ENCODE measurements at places on chromosomes 12 and 14.

DNA sequence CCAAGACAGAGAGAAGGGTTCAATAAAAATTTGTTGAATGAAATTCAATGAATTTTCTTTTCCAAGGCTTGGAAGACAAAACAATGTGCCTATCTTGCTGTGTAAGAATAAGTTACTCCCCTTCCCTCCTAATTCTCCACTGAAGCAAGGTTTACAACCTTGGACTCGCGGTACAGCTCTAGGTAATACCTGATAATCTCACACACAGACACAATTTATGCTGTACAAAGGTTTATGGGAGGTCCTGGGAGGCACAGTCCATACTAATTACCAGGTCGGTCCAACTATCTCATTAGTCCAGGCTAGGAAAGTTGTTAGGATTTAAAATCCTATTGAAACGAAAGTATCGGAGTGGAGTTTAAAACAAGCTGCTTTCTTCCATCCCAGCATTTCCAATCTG, 42.6 kb downstream of the NELL2 start:
- no peak for DNase-seq

- DNase-seq, result no peak
Observed at GRCh38 chr12:65822732-65823512, 1.4 kb upstream of the HMGA2 start.

GRCh38 chr14:104523546-104523935, 56.0 kb upstream of the C14orf180 start:
- no peak for DNase-seq

DNA sequence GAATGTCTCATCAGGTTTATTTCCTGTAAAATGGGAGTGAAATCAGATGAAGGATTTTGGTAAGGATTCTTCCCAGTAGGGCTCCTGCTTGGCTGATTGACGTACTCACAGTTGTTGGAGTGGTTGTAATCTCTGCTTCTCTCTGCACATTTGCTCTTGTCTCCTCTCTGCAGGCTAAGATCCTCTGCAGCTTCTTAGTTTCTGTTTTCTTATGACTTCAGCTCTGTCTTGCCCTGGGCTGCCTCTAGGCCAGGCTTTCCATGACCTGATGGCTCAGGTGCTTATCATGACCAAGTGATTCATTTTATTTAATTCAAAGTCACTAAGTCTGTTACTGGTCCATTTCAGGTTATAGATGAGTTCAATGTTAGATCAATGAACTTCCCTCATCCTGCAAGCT, 394.5 kb upstream of the DDHD1 start:
- no peak for DNase-seq

- no peak for DNase-seq
Observed at GRCh38 chr12:91565246-91565645, 382.6 kb upstream of the DCN start.

DNA sequence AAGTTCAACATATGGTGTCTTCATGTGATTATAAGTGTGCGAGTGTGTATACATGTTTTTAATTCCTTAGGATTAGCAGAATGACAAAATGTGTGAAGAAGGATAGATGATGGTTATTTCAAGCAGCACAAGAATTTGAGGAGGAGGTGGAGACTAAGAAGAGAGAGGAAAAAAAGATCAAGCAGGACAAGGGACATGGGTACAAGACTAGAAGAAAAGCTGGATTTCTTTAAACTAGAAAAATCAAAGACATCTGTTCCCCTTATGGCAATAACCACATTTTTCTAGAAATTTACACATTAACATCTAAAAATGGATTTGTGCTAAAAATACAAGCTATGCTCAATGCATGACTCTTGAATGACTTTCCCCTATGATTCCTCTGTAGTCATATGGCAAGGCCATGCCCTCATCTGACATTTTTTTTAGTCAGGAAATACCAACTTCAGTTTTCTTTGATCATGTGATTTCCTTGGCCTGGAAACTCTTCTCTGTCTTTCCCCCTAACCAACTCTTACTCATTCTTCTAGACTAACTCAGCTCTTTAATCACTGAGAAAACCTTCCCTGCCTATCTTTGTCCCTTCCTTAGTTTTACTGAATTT, 435.8 kb downstream of the NRXN3 start:
- no peak for DNase-seq

DNA sequence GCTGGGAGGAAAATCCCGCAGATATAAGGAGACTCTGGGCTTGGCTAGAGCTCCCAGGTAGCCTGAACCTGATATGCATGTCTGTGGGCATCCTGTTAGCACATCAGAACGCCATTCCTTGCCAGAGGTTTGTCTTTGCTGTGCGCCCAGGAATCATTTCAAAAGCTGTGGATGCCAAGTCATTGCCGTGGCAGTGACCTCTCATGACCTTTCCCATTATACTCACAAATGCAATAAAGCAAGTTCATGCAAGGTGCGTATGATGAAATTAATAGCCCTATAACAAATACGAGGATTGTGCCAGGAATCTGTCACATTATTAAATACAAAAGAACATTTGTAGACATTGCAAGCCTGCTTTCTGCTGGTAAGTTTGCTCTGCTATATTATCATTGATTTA, 229.1 kb upstream of the PELI2 start:
- DNase-seq, result no peak

DNA sequence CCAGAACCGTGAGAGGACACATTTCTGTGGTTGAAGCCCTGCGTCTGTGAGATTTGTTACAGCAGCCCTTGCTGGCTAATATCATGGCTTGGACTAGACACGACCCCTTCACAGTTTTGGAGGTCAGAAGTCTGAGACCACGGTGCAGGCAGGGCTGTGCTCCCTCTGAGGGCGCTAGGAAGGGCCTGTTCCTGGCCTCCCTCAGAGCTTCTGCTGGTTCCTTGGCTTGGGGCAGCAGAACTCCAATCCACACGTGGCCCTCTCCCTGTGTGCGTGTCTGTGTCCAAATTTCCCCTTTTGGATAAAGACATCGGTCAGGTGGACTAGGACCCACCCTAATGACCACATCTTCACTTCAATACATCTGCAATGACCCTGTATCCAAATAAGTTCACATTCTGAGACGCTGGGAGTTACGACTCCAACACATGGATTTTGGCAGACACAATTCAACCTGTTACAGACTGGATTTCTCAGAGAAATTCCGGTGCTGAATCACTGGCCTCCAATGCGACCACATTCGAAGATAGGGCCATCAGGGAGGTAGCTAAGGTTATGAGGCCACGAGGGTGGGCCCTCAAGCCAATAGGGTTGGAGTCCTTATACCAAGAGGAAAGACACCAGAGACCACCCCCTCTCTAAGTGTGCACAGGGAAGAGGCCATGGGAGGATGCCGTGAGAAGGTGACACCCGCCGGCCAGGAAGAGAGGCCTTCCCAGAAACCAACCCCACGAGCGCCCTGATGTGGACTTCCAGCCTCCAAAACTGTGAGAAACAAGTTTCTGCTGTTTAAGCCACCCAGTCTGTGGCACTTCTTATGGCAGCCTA, 43.6 kb upstream of the PPP2R5C start:
- DNase-seq, result no peak

DNA sequence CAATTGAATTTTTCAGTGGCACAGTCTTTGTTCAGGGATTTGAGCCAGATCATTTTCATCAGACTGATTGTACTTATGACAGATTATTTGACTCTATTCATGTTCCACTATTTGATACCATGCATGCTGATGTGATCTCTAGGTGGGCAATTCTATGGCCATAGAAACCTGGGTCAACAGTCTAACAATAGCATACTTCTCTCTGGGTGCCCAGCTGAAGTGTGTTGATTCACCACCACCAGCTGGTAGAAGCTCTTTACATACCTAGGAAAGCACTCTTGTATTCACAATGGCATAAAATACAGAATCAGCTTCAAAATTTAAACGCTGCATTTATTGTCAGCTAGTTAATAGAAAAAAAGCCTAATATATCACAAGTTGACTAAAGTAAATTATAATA, 90.2 kb upstream of the TMTC2 start:
- DNase-seq, result no peak

DNA sequence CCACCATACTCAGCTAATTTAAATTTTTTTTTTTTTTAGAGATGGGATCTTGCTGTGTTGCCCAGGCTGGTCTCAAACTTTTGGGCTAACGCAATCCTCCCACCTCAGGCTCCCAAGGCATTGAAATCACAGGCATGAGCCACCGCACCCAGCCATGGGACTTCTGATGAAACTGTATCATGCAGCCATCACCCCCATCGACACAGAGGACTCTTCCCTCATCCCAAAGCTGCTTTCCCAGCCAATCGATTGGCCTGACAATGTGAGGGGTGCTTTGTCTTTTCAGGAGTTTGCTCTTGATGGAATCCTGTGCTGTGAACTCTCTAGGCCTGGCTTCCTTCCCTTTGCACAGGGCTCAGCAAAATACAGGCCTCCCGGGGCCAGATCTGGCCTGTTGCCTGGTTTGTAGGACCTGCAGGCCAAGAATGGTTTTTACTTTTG, 59.6 kb upstream of the NCOR2 start:
- DNase-seq, result no peak

DNA sequence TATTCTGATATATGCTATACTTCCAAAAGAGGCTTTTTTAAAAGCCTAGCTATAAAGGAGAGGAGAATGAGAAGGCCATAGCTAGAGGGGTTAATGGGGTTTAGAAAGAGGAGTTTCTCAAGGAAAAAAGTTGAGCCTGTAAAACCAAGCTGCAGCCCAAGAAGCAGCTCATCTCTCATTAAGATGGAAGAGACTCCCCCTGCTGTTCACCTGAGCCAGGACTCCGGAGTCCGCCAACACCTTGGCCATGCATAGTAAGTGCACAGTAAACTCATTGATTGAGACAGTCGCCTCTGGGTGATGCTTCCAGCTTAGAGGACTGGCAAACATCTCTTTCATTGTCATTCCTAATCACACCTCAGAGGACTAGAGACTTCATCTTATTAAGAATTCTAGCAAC, 46.2 kb downstream of the ANO2 start:
- no peak for DNase-seq

- DNase-seq, result no peak
Observed at GRCh38 chr12:110304061-110304551, 23.1 kb downstream of the ATP2A2 start.

DNA sequence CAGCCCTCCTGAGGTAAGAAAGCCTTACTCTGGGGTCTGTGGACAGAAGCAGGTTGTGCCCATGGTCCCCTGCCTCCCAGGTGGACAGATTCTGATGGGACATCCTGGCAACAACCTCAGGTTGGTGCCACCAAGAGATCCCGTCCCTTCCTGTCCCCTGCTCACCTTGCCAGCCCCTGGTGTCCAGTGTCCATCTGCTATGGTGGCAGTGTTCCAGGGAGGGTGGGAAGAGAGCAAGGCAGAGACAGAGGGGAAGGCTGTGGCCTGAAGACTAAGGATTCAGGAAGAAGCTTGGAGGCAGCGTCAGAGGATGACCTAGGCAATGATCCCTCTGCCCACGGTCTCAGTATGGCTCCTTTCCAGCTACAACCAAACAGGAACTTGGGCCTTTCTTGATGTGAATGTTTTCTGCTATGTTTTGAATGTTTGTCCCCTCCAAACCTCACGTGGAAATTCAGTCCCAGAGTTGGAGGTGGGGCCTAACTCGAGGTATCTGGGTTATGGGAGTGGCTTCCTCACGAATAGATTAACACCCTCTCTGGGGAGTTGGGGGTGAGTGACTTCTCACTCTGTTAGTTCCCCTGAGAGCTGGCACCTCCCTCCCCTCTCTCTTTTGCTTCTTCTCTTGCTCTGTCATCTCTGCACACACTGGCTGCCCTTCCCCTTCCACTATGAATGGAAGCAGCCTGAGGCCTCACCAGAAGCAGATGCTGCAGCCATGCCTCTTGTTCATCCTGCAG, 26.9 kb downstream of the IQSEC3 start:
- DNase-seq, result no peak

- no peak for DNase-seq
Observed at GRCh38 chr12:93059925-93060665, 131.0 kb upstream of the EEA1 start.

- no peak for DNase-seq
Observed at GRCh38 chr14:96688629-96689028, 108.6 kb upstream of the VRK1 start.

- DNase-seq, result no peak
Observed at GRCh38 chr12:401235-402028, at the start of gene CCDC77. Gene CCDC77, plus strand, starts transcription at chr12:401644. Its CDS starts 7,740 bp downstream, at chr12:409384.

DNA sequence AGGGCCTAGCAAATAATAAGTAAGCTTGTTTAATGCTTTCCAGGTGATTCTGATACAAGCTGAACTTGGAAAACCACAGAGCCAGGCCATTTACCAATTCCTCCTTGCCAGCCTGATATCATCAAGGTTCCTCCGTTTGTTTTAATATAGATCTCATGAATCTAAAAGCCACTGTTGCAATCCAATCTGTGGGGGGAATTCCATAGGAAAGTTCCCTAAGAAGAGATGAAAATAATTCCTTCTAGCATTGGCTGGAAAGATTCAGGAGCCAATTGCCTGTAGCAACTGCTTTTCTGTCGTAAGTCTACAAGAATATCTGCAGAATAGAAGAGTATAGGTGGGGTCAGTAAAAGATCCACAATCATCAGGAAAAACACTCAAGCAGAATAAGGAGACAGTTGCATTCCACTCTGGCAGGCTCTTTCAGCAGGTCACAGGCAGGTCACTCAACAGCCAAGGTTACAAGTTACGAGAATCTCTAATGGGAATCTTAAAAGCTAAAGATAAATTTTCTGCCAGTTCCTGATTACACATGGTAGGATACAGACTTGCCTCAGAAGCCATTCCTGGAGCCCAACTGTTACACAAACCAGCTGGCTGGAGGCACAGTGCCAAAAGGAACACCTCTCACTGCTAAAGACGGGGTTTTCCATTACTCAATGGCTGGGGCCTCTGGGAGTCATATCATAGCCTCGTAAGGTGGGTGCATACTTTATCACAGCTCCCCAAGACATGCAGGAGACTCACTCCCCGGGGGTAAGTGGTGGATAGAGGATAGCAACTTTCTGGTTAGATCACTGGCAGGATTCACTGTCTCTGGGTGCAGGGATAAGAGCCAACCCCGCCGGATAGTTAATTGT, 43.6 kb downstream of the FGD6 start:
- DNase-seq, result no peak

- no peak for DNase-seq
Observed at GRCh38 chr12:10771132-10771733, 31.2 kb downstream of the TAS2R7 start.

- no peak for DNase-seq
Observed at GRCh38 chr12:110278255-110278536, 2.9 kb upstream of the ATP2A2 start.

DNA sequence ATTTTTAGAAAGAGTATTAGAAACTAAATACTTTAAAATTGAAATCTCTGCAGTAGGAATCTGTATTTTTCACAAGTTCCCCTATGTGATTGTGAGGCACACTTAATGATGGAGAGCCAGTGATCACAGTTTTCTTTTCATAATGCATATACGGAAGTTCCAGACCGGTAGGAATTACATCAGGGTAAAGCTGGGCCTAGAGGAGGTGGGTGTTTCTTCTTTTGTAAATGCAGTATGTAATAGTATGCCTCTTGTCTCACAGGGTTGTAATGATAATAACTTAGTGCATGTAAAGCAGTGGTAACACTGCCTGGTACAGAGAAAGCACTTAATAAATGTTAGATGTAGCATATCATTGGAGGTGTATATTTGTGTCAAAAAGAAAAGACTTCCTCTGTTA, 57.2 kb upstream of the LRTM2 start:
- DNase-seq, result no peak

GRCh38 chr12:5503774-5504173, 71.9 kb downstream of the NTF3 start:
- DNase-seq, result no peak

Data from hypothalamus (tissue), 51 donors.